ENCODE measurements at places on chromosomes 2 and 18. TPM values are rescaled to one million over a fixed set of nuclear protein-coding genes. Genes with fewer than 3 reads are reported as not detected.

The COLEC11 gene
- total RNA-seq: 59.9 TPM

The TFPI gene
- total RNA-seq: 48.8 TPM

The NDUFAF7 gene
- total RNA-seq: 15.0 TPM

The EVX2 gene
- total RNA-seq: not detected

The SPR gene
- 16.1 TPM for total RNA-seq

The RAX gene
- total RNA-seq: not detected

The TACR1 gene
- total RNA-seq: 2.4 TPM

The ALKAL2 gene
- total RNA-seq: 259 TPM

The SLC9A4 gene
- not detected for total RNA-seq

The IL1RL2 gene
- total RNA-seq: not detected

The LCLAT1 gene
- total RNA-seq: 22.8 TPM

The RMDN2 gene
- total RNA-seq: 5.2 TPM

The SH3RF3 gene
- total RNA-seq: 2.7 TPM

The L3MBTL4 gene
- total RNA-seq: 14.5 TPM

The CNGA3 gene
- not detected for total RNA-seq

The AQP12A gene
- total RNA-seq: not detected

The FBLN7 gene
- 1.9 TPM for total RNA-seq

The KLF7 gene
- total RNA-seq: 19.8 TPM
